ENCODE measurements at places on chromosomes 5 and 9. TPM values are rescaled to one million over a fixed set of nuclear protein-coding genes. Genes with fewer than 3 reads are reported as not detected.

- no peaks in the 10 kb centered on the region for H3K4me1 ChIP-seq
- no peak overlapping the region for H3K27ac ChIP-seq
- H3K4me3 ChIP-seq, result no peak overlapping the region
- no peaks in the 10 kb centered on the region for H3K36me3 ChIP-seq
- DNase-seq, result no peak
- H3K27me3 ChIP-seq, result no peaks in the 10 kb centered on the region
Observed at GRCh38 chr5:28012538-28012937, 974.2 kb upstream of the CDH9 start.

DNA sequence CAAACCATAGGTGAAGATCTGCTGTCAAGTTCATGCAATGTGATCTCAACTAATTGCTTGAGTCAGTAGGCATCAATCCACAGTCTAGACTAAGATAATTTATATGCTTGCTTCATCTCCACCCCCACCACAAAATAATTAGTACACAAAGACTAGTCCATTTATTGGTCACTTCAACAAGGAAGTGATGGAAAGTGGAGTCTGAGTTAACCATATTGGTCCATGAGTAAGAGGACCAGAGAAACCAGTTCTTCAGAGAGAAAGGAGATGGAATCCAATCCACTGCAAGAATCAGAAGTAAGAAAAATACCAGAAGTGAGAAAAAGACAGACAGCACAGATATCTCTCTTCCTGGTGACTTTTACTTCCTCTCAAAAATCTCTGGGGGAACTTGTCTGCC lies 366.5 kb downstream of the CHSY3 start:
- H3K36me3 ChIP-seq, result no peaks in the 10 kb centered on the region
- H3K27me3 ChIP-seq, result no peaks in the 10 kb centered on the region
- DNase-seq, result no peak
- no peak overlapping the region for H3K27ac ChIP-seq
- H3K4me1 ChIP-seq, result no peaks in the 10 kb centered on the region
- no peak overlapping the region for H3K4me3 ChIP-seq

DNA sequence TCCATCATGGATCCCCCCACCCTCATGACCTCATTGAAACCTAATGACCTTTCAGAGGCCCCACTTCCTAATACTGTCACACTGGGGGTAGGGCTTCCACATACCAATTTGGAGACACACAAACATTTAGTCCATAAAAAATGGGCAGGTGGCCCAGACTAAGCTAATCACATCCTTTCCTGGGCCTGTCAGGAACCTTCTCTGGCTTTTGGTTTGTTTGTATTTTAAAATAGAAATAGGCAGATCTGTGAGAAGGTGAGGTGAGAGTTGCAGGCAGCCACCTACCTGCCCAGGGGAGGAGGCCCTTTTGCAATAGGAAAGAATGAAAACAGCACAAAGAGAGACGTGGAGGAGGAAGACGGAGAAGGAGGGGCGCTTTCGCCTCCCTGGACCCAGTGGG lies 90.2 kb upstream of the BOD1 start:
- no peak for DNase-seq
- no peak overlapping the region for H3K27ac ChIP-seq
- no peaks in the 10 kb centered on the region for H3K27me3 ChIP-seq

Gene MLLT3
- total RNA-seq, result 2.1 TPM

Gene CXCL14
- 4.4 TPM for total RNA-seq
